Putamen (tissue), 1 donor: ENCODE measurements at places on chromosomes 5 and 9.

DNA sequence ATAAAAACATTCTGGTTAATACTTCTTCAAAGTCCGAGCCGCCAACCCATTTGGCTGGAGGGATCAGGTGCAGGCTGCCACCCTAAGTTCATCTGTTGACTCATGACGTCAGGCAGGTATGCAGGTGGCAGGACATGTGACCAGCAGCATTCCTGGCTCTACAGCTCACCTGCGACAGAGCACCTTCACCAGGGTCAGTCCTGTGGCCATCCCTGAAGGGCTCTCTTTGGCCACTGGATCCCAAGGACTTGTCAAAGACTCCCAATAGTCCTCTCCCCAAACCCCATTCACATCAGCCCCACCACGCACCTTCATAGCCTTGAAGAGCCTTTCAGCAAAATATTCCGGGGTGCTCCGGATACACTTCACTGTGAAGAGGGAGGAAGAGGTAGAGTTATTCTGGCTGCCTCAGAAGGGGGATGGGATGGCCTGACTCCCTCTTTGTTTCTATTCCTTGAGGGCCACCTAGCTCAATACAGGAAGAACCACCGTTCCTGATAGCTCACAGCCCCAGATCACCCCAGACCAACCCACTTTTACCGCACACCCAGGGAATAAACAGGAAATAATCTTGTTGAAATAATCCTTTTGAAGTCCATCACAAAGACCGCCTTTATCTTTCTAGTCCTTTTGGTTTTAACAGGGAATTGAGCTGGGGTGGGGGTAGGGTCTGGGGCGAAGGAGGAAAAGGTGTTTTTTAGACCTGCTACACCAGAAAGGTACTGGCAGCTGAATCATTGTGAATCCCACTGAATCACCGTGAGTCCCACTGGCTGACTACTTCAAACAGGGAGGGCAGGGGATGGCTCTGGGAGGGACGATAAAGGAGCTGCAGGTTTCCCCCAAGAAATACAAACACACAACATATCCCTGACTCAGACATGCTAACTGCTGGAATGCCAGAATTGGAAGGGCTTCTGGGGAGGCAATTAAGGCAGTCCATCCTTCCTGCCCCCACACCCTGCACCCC lies 26.4 kb downstream of the ANXA6 start:
- no peak for DNase-seq

- DNase-seq = no peak
Observed at GRCh38 chr9:133276001-133276884, 1.2 kb upstream of the ABO start.

DNA sequence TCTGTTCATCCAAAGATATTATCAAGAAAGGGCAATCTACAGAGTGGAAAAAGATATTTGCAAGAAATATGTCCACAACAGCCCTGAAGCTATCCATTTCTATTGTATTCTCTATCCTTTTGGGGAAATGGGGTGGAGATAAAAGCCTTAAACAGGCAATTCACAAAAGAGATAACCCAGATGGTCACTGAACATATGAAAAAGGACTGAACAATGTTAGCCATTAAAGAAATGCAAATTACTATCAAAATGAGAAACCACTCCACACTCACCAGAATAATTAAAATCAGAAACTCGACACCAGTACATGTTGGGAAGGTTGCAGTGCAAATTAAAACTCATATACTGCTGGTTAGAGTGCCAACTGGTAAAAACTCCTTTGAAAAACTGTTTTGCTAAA lies 955.2 kb upstream of the DMAC1 start:
- no peak for DNase-seq

DNA sequence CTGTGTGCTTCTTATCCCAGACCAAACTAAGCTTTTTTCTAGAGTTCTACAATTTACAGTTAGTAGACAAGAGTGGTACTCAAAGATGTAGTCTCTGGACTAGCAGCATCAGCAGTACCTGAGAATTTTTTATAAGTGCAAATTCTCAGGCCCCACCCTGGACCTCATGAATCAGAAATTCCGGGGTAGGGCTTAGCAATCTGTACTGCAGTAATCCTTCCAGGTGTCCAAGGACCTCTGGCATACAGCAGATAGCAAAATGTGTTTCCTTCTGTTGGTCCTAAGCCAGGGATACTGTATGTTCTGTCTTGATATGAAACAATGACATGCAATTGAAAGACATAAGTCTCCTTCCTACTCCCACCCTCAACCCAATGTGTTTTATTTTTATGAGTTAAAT lies 194.3 kb downstream of the MSX2 start:
- no peak for DNase-seq

GRCh38 chr9:96719921-96720320 lies 58.0 kb downstream of the ZNF510 start:
- DNase-seq = no peak

DNA sequence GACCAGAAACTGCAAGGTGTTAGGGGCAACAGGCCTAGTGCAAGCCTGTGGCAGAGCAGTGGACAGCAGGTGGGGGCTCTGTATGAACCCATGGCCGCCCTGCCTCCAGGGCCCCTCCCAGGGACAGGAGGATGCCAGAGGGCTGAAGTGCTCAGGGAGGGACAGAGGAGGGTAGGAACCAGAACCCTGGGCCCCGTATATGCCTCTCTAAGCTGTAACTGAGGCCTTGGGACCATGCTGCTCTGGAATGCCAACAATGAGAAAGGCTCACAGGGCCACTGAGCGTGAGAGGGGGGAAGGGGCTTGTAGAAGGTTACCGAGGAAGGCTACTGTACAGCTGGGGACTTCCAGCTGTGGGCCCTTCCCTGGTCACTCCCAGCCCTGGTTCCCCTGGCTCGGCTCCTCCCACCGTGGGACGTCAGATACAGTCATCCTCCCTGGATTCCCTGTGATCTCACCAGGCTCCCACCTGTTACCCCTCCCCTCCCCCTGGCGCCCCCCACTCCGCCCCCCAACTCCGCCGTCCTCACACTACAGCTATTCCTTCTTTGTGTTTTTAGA lies 21.1 kb downstream of the AQP7 start:
- no peak for DNase-seq

DNA sequence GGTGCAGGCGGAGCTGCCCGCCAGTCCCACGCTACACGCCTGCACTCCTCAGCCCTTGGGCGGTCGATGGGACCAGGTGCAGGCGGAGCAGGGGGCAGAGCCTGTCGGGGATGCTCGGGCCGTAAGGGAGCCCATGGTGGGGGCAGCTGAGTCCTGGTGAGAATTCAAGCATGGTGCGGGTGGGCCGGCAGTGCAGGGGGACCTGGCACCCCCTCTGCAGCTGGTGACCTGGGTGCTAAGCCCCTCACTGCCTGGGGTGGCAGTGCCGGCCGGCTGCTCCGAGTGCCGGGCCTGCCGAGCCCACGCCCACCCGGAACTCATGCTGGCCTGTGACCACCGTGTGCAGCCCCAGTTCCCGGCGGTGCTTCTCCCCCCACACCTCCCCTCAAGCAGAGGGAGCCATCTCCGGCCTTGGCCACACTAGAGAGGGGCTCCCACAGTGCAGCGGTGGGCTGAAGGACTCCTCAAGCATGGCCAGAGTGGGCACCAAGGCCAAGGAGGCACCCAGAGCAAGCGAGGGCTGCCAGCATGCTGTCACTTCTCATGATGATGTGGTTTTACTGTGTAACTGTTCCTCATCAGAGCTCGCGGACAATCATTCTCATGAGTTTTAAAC lies 228.9 kb upstream of the CDH9 start:
- DNase-seq = no peak

- no peak for DNase-seq
Observed at GRCh38 chr9:127987103-127987614, 6.4 kb upstream of the EEIG1 start.

GRCh38 chr5:142527234-142527633 lies 158.7 kb downstream of the FGF1 start:
- DNase-seq = no peak

DNA sequence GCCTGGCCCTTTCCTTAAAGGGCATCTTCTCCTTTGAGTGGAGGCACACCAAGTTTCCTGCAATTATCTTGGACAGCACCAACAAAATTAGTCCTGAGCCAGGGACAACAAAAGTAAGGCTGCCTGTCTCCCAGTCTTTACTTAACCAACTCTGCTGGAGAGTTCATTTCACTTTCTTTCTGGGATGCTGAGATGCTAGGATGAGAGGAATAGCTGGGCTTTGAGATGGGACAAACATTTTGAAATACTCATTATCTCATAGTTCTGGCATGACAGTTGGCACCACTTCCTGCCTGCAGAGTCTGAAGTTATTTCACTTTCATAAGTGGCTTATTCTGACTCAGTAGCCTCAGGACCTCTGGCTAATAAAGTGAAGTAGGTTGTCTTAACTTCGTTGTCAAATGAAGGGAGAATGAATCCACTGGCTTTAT lies 157.0 kb downstream of the C9orf152 start:
- no peak for DNase-seq

DNA sequence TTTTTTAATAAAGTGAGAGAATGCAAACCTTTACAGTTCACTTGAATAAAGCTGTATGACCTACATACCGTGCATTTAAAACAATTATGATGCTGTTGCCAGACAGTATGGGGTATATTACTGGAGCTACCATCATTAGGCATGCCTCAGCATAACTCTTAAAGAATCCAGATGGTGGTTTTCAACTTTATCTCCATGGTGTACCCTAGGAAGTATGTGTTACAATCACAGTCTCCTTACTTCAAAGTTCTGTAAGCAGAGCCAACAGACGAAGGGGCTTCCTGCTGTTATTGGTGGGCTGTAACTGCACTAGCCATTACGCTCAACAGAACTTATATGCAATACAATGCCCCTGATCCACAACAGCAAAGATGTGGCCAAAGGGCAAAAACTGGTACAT lies 803.3 kb downstream of the DTWD2 start:
- no peak for DNase-seq

GRCh38 chr9:98964201-98964600 lies 20.5 kb downstream of the COL15A1 start:
- DNase-seq = no peak

GRCh38 chr9:136787690-136788400 lies 3.3 kb upstream of the TMEM141 start:
- DNase-seq = peak; percentile 77

DNA sequence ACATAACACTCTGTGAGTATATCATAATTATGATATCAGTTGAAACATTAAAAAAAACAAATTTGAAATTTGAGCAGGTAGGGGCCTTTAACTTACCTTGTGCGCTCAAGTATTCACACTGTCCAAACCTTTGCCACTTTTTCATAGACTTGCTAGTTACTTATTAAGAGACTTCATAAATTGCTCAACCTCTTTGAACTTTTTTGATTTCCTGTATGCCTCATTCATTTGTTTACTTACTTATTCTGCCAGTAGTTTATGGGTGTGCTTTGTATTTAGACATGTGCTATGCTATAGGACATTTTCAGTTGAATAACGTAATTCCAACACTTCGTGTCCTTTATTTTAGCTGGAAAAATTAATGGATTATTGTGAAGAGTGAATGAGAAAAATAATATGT lies 204.8 kb downstream of the HCN1 start:
- no peak for DNase-seq

DNA sequence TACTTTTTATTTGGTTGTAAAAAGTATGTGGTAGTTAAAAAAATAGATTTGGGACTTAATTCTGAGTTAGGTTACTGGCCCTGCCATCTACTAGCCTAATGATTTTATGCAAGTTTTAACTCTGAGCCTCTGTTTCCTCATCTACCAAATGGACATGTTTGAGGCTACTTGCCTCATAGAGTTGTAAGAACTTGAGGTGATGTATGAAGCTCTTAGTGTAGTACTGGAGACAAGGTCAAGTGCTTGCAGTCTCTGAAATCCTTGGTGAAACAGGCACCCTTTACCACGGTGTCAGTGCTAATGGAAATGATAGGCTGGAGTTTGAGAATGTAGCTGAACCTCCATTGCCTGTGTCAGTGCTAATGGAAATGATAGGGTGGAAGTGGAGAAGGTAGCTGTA lies 15.3 kb downstream of the GPR107 start:
- no peak for DNase-seq

DNA sequence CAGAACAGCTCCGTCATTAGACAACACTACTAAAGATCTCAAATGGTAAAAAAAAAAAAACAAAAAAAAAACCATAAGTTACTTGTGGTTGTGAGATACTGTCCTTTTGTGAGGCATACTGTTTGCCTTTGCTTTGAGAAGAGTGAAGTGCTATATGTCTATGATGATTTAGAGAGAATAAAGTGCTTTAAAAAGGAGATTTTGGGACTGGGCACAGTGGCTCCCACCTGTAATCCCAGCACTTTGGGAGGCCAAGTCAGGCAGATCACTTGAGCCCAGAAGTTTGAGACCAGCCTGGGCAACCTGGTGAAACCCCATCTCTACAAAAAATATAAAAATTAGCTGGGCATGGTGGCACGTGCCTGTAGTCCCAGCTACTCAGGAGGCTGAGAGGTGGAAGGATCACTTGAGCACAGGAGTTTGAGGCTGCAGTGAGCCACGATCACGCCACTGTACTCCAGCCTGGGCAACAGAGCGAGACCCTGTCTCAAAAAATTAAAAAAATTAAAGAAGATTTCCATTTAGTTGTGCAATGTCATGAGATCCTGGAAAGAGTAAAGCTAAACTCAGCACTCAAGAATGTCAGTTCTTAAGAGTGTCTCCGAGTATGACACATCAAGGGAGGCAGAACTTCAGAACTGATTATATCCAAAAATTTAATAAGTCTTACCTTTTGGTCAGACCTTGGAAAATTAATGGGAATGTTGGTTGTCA lies 87.3 kb downstream of the PRDM6 start:
- no peak for DNase-seq

DNA sequence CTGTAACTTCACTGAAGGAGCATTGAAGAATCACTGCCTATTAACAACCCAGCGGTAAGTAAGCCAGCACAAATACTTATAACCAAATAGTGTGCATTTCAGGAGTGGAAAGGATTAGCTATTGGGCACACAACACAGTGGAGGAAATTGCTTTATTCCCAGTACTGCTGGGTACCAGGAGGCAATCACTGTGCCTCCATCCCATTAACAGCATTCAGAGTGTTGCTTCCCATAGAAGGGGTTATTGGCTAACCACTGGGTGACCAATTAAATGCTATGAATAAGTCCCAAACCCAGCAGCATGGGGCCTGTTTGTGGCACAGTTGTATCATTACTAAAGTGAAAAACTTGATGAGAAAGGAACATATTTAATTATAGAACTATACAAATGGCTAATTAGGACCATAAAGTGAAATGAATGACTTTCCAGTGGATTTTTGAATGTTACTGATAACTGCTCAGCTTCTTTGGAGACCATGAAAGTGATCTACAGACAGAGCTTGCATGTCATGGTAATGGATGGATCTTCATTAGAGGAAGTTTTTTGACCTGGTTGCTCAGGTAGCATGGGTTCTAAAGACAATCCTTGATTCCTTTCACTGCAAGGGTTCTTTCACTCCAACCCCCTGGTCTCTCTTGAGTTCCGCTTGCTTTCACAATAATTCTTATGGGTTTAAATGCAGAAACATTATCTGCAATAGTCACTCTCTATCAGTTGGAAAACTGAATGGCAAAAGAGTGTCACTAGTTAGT lies 413.3 kb upstream of the RORB start:
- no peak for DNase-seq

DNA sequence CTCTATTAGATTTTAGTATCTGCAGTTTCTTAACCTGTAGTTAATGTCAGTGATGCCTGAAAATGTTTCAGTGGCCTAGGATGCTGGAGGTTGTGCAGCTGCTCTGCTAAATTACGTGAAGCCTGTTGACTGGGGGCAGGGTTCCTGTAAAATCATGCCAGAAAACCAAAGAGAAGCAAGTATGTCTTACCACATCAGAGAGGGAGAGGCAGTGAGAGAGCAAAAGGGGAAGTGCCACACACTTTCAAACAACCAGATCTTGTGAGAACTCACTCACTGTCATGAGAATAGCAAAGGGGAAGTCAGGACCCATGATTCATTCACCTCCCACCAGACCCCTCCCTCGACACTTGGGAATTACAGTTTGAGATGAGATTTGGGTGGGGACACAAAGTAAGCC lies 83.9 kb upstream of the CYLC2 start:
- DNase-seq = no peak

GRCh38 chr5:31221001-31221400 lies 27.5 kb downstream of the CDH6 start:
- no peak for DNase-seq
